ENCODE measurements at places on chromosomes 6 and 20.

DNA sequence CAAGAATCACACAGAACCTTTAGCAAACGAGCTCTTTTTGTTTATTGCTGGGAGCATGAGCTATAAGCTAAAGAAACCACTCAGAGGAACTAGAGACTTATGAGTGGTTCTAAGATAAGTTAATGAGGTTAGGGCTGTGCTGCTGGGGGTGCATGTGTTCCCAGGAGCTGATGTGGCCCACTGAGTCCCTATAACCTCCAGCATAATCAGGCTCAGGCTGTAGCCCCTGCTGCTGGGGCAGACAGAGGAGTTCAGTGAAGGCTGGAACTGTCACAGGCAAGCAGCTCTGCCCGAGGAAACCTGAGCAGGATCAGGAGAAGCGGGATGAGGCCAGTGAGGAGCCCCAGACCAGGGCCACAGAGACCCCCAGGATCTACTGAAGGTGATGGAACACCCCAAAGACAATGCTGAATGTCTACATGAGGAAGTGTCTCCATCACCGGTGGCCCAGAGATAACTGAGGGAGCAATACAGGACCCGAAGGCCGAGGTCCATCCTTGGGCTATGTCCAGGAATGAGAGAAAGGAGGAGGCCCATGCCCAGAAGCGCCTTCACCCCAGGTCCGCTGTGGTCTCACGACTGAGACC is 17.3 kb downstream of the TUBB2B start:
- no peak for DNase-seq

- DNase-seq = no peak
Measured at GRCh38 chr6:57182017-57182432, 9.9 kb downstream of the BAG2 start.

- peak; percentile 36 for DNase-seq
Measured at GRCh38 chr6:1129131-1129530, 182.8 kb upstream of the FOXQ1 start.

DNA sequence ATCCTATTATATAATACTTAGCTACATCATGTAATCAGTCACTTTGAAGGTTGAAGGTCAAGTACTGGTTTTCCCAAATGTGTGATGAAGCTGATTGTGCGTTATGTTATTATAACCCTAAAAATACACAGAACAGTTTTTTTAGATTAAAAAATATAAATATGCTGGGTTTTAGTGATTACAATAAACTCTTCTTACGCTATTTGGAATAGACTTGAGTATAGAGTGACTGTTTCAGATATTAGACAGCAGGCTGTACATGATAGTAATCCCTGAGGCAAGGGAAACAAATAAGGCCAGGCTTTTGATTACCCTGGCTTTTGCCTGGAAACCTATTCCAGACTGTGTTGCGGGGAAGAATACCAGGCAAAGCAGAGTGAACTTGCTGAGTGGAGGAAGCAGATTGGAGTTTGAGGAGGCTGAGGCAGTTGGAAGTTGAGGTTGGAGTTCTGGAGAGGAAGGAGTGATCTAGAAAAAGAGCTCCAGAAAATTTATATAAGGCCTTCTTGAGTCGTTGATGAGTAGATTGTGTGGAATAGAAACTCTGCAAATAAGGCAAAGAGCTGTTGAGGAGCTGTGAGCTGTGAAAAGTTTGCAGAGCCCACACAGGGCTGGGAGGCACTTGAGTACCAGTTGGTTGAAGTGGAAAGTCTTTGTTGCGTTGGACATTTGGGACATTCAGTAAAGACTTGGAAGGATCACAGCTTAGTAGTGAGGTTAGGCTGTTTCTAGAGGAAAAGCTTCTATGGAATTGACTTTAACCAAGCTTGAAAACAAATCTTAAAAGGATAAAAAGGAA is 26.4 kb downstream of the MAP3K4 start:
- no peak for DNase-seq

DNA sequence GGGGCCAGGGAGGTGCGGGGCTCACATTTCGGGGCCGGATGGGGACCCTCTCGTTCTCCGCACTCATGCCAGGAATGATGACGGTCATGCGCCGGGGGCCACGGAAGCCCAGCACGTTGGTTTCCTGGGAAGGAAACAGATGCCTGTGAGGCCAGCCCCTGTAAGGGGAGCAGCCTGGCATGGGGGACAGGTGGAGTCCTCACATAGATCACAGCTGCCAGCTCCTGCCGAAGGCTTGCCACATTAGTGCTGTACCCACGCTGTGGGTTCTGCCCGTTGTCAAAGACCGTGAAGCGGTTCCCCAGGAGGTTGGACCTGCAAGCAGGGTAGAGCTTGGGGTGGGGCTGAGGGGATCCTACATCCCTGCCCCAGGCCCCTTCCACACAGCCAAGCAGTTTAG is 6.7 kb upstream of the TEAD3 start:
- no peak for DNase-seq

DNA sequence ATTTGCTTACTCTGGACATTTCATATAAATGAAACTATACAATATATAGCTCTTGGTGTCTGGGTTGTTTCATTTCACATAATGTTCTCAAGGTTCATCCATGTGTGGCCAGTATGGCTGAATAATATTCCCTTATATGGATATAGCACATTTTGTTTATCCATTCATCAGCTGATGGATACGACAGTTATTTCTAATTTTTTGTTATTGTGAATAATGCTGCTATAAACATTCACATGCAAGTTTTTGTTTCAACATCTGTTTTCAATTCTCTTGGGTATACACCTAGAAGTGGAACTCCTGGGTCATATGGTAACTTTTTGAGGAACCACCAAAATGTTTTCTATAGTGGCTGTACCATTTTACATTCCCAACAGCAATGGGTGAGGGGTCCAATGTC is 101.1 kb downstream of the CDK19 start:
- no peak for DNase-seq

DNA sequence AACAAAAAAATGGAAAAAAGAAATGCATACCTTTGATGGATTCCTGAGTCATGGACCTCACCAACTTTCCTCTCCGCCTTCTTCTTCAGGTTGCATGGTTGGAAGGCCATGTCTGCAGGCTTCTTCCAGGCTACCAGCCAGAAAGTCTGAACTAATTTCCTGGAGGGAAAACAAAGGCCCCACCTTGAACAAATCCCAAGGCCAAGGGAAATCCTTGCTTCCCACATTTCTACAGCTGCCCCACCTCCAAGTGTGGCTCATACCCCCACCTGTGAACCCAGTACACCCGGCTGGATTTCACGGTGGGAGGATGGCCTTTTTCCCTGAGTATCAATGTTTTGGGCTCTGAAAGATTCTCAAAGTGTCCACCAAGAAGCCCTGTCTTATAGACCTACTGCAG is 22.4 kb downstream of the IL17A start:
- no peak for DNase-seq

- DNase-seq = no peak
Measured at GRCh38 chr6:109362102-109362884, 20.0 kb downstream of the CD164 start.

DNA sequence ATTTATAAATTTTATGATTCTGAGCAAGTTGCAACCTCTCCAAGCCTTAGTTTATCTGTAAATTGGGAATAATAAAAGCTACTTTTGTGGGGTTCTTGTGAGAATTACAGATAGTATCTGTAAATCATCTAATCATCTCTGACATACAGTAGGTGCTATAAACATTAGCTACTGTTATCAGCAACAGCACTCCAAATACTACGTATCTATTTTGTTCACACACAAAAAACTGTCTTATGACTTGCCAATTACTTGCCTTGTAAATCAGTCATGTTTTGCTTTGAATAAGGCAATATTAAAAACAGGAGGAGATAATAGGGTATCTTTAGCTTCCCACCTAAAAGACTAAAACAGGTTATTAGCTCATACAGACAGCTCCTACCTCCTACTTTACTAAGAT is 36.7 kb downstream of the DTNBP1 start:
- DNase-seq = no peak

DNA sequence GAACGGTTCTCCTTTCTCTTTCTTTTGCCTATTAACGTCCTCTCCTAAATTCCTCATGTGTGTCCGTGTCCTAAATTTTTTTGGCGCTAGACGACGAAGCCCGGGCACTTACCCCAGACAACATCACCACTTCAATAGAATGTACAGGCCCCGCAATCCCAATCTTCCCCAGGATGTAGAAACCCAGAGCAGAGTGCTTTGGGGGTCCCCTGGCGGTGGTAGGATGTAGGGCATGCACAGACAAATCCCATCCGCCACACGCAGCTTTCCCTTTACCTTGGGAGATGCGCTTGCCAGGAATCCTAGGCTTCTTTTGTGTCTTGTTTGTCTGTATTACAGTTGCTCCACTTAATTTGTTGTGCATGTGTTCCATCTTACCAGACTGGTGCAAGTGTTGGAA is 417.3 kb upstream of the ARID1B start:
- DNase-seq = no peak

- DNase-seq = no peak
Measured at GRCh38 chr6:5121479-5121878, 36.3 kb downstream of the PPP1R3G start.

GRCh38 chr20:58399926-58400325 is 10.9 kb downstream of the VAPB start:
- DNase-seq = no peak

GRCh38 chr6:148768646-148769270 is 21.9 kb downstream of the UST start:
- no peak for DNase-seq

GRCh38 chr6:74871757-74872156 is 334.1 kb downstream of the COL12A1 start:
- no peak for DNase-seq

GRCh38 chr6:56278171-56278591 is 30.8 kb upstream of the COL21A1 start:
- DNase-seq = no peak

- no peak for DNase-seq
Measured at GRCh38 chr6:157640746-157641451, 182.1 kb upstream of the SNX9 start.

DNA sequence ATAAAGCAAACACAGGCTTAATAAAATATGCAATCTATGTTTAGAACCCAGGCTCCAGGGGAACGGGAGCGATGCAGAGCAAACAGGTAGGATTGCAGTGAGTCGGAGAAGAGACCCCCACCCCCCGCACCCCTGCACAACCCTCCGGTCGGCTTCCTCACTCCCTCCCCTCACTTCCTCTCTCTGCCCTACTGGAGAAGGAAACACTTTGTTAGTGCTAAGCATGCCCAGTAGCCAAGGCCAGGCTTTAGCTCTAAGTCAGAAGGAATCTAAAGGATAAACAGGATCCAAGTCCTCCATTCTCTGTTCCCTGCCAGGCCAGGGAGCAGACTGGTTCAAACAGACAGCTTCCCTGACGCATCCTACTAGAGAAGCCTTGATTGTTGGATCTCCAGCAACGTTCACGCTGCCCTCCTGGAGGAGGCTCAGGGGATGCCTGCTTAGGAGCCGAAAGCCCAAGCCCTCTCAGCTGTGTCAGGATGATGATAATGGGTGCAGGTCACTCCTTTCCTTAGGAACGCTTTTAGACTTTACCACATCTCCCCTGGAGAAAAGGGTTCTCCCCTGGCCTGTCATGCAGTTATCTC is 14.7 kb downstream of the FOXQ1 start:
- DNase-seq = no peak

GRCh38 chr6:164982389-164982788 is 327.0 kb downstream of the C6orf118 start:
- DNase-seq = no peak

DNA sequence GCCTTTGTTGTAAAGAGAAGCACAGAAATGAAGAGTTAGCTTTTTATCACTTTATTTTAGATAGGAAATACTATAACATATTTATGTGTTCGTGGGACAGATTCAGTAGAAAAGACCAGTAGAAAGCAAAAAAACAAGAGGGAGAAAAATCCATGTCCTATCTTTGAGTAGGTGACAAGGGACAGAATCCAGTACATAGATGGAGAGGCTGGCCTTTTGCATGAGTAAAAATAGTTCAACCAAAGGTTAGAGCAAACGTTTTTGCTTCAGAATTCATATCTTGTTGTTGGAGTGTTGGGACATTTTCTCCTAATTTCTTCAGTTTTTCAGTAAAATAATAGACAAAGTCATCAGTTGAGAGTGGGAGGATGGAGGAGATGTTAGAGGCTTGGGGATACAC is 19.6 kb upstream of the FAM83B start:
- DNase-seq = no peak

DNA sequence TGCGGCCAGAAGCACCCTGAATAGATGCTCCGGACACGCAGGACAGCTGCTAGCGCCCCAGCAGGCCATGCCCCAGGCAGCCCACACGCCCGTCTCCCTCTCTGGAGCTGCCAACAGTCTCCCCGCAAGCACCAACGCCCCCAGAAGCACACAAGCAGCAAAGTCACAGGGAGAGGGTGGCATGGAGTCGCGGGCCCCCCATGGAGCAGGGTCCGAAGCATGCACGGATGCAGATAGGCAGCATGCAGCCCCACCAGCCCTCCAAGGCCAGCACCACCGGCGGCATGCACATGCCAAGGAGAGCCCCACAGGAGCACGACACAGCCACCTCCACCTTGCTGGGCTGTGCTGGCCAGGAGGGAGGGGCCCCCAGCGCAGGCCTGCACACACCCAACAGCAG is 53.8 kb downstream of the KCNQ2 start:
- DNase-seq = no peak

GRCh38 chr6:106318851-106319250 is 6.7 kb downstream of the ATG5 start:
- no peak for DNase-seq

GRCh38 chr6:85191656-85192055 is 258.2 kb upstream of the NT5E start:
- no peak for DNase-seq

GRCh38 chr6:25456249-25457040 is 177.3 kb downstream of the CARMIL1 start:
- DNase-seq = no peak

GRCh38 chr20:17394411-17394810 is 136.8 kb downstream of the BFSP1 start:
- no peak for DNase-seq

DNA sequence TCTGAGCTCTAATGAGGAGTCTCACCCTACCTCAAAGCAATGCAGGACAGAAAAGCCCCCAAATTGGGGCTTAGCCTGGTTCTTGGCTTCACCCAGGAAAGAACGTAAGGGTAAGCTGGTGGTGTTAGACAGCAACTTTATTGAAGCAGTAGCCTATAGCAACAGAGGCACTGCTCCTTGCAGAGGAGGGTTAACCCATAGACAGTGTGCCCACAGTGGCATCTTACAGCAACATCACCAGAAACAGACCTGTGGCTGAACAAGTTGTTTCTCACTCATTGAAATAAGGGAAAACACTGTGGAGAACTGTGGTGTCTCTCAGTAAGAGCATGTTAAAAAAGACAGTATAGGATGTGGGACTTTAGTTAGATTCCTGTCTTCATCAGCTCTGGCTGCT is 80.4 kb upstream of the SPTLC3 start:
- no peak for DNase-seq

DNA sequence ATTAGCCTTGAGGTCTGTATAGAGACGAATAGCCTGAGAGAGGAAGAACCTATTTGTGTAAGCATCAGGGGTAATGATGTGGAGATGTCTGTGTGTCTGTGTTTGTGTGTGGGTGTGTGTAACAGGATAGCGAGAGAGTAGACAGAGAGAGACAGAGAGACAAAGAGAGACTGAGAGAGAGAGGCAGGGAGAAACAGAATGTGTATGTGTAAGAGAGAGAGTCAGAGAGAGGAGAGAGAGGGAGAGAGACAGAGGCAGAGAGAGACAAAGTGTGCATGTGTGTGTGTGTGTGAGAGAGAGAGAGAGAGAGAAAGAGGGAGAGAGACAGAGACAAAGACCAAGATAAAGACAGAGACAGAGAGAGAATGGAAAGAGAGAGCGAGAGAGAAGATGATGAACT is 396.1 kb downstream of the PAX1 start:
- no peak for DNase-seq
